ENCODE measurements at places on chromosomes 12 and 14.

DNA sequence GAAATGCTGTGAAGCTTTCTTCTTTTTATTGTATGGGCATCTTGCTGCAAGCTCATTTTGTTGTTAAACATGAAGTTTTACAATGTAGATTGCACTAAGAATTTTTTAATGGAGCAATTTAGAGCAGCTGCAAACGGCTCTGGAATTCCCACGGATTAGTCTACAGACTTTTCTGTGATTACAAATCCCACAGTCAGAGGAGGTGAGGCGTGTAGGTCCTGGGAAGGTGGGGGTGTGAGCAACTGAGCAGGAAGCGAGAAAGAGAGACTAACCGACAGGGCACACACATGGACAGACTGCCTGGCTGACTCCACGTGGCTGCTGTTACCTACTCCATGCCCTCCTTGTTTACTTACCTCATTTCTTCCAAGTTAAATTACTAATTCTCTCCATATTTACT is 348.5 kb downstream of the NPAS3 start:
- no peak for DNase-seq

- DNase-seq: no peak
These were observed 8.2 kb upstream of the MMP19 start for GRCh38 chr12:55850893-55851292.

- DNase-seq: no peak
These were observed 223.0 kb downstream of the PTPRO start for GRCh38 chr12:15545334-15545733.

DNA sequence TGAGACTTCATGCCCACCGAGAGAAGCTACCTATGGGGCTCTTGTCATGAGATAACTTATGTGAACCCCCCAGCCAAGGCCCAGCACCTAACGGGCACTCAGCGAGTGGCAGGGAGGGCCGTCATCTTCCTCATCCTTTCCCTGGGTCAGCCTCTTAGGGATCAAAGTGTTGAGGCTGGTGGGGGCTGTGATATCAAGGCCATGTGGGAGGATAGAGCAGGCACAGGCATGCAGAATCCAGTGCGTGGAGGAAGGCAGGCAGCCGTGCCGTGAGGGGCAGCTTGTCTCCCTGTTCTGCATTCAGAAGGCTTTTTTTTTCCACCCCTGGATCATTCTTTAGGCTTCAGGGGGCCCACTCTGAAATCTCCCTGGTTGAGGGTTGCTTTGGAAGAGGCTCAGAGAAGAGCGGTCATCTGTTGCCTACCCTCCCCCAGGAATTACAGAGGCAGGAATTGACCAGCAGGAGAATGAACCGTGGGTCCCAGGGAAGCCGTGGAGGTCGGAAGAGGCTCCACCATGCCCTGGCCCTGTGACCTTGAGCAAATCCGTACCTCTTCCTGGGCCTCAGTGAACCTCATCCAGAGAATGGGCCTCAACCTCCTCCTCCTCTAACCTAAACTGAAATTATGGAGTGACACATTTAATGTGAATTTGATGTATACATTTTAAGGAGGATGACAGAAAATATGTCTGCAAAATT is 62.8 kb downstream of the BEGAIN start:
- no peak for DNase-seq

- DNase-seq: peak; percentile 57
These were observed at the start of gene RASSF8 for GRCh38 chr12:25958428-25959070. Gene RASSF8, plus strand, starts transcription at chr12:25958682. Its CDS starts 96,662 bp downstream, at chr12:26055344.

DNA sequence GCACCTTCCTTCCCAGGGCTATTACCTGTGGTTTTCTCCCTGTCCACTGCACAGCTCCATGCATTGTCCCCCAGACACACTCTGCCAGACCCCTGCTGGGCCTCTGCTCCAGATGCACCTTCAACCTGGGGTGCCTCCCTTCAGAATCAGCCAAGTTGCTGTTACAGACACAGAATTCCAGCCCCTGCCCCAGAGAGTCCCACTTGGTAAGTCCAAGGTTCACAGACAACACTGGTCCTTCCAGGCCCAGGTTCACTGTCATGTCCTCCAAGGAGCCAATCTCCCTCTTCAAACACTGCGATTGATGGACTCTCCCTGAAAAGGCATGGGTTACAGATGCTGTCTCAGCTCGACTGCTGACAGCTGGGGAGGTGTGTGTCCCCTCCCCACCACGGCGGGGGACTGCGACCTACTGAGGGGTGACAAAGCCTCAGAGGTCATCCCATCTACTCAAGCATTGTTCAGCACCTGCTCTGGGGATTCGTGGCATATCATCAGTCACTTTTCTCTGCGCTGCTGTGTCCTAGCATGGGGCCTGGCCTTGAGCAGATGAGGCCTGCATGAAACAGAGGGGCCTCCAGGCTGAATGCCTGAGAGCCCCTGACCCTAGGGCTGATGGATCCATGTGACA is 24.3 kb downstream of the CALM1 start:
- DNase-seq: no peak

DNA sequence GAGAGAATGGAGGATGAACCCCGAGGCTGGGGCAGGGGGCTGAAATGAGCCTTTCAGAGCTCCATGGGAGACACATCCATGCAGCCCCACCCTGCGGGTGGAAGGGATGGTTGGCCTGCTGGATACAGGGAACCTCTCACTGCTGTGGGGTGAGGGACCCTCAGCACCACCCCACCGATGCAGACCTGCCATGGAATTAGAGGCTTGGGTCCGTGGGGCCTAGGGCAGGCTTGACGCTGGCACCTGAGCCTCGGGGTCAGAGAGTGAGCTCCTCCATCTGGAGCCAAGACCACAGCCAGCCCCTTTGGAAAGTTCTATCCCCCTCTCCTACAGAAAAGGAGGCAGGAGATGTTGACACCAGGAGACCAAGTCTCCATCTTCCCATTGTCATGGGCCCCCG is 7.4 kb upstream of the KRT74 start:
- no peak for DNase-seq
